SK-MEL-5 (cell line): ENCODE measurements at places on chromosomes 4 and X.

- no peak for DNase-seq
Observed at GRCh38 chr4:152616804-152617203, 63.0 kb downstream of the TMEM154 start.

DNA sequence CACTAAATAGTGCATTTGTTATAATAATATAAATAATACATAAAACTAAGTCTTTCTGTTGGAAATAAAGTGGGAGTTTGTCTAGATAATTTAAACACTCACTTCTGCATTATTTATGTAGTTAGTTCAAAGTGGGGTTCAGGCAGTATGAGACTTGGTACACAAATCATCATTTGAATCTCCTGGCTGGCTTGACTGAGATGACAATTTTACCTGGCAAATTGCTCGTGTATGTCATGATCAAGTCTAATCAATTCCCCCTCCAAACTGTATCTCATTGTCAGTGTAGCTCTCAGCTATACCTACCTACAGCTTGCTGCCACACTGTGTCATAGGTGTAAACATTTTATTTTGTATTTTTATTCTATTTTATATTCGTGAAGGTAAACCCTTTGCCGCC lies 563.4 kb upstream of the TENM3 start:
- no peak for DNase-seq

- no peak for DNase-seq
Observed at GRCh38 chr4:125323654-125324053, 8.9 kb downstream of the FAT4 start.

GRCh38 chr4:113979148-113979904 lies at the start of gene ARSJ:
ARSJ (minus strand) TSS chr4:113979647; CDS start chr4:113978834, 813 bp downstream.
- DNase-seq: peak; percentile 56

GRCh38 chrX:124836786-124837185 lies 482.9 kb upstream of the TEX13C start:
- no peak for DNase-seq

- no peak for DNase-seq
Observed at GRCh38 chrX:1657367-1658070, 42.7 kb downstream of the ASMT start.

GRCh38 chr4:140344621-140345020 lies 28.8 kb upstream of the SCOC start:
- no peak for DNase-seq

DNA sequence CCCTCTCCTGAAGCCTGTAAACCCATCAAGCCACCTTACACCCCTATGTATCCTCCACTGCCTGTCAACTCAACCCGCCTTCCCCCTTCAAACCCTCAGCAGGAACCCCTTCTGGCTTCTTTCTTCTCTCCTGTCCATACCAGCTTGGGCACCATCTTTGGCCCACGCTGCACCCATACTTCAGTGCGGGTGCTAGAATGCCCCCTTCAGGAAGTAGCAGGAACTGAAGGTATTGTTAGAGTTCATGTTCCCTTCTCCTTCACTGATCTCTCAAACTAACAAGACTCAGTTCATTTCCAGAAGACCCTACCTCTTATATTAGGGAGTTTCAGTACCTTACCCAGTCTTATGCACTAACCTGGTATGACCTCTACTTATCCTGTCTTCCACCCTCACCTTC lies 1.5 kb upstream of the UGT2B17 start:
- no peak for DNase-seq

DNA sequence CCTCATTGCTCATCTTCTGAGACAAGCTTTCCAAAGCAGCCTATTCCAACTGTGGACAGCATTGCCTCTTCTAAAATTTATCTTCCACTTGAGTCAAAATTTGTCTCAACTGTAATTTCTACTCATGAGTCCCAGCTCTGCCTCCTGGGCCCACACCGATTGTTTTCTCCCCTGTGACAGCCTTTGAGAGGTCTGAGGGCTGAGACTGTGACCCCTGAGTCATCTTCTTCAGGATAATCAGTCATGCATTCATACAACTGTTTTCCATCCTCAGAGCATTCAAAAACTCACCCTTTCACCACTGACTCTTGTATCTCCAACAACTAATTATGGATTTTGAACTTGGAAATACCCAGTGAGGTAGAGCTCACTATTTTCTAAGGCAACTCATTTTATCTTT lies 228.1 kb downstream of the EDA2R start:
- no peak for DNase-seq

- DNase-seq: no peak
Observed at GRCh38 chrX:45261005-45261404, 60.3 kb upstream of the DIPK2B start.

- DNase-seq: no peak
Observed at GRCh38 chr4:180152831-180153230, 2090.4 kb upstream of the TENM3 start.

DNA sequence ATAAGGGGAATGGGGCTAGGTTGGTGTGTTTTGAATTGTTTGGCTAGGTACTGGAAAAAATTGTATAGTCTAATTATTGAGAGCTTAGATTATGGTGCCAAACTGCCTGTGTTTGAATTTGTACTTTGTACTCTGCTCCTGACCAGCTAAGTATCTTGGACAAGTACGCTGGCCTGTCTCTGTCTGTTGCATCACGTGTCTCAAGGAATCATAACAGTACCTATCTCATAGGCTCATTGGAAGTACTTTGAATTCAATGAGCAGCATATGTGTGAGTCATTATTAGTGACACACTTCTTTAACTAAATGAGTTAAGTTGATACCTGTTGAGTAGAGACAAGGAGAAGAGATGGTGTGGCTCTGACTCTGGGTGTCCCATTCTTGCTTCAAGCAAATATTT lies 69.5 kb upstream of the MND1 start:
- DNase-seq: no peak

- DNase-seq: peak; percentile 10
Observed at GRCh38 chrX:71547339-71547738, 14.4 kb downstream of the OGT start.

DNA sequence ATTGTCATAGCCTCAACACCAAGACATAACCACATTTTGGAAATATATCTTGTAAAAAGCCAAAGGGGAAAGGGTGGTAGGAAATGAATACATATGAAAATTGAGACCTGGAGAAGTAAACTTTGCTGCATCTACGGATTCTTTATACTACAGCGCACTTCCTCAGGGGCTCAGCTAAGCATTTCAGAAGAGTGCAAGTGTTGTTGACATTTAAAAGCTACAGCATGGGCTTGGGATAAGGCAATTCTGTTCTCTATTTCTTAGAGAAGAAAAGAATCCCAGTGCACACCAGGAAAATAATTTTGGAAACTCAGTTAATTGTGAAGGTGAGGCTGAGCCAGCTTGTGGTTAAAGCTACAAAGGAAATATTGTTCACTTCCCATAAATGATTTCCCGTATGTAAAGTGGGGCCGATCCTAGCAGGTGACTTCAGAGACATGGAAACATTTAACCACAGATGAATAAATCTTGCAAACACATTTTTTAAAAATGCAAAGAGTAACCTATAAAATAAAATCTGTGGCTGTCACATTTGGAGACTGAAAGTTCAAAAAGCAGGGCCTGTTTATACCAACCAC lies 12.6 kb upstream of the GBA3 start:
- peak; percentile 68 for DNase-seq

- no peak for DNase-seq
Observed at GRCh38 chr4:54593795-54594322, 63.9 kb upstream of the KIT start.

DNA sequence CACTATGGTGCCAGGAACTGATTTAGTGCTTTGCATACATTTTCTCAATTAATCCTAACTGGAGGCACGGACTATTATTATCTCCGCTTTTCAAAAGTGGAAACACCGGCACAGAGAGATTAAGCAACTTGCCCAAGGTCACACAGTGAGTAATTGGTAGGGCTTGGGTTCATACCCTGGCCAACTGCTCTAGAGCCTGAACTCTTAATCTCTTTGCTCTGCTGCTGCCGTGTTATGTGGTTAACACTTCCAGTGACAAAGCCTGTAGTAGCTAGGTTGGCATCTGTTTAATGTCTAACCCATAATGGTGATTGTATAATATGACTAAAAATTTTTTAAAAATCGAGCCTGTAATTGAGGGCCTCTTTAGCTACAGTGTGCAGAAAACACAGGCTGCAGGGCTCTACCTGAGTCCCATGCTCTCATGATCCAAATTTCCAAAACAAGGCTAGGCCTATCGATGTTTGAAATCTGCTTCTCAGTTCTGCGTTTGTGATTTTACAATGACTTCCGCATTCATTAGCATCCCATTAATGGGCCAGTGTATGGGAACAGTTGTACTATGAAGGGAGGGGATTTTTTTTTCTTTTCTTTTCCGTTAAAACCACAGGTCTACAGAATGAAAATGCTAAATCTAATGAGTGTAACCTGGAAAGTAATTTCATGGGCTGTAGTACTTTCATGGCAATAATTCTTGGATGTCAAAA lies 219.3 kb upstream of the JADE1 start:
- no peak for DNase-seq

- DNase-seq: no peak
Observed at GRCh38 chrX:53474707-53475106, 40.5 kb upstream of the HSD17B10 start.

DNA sequence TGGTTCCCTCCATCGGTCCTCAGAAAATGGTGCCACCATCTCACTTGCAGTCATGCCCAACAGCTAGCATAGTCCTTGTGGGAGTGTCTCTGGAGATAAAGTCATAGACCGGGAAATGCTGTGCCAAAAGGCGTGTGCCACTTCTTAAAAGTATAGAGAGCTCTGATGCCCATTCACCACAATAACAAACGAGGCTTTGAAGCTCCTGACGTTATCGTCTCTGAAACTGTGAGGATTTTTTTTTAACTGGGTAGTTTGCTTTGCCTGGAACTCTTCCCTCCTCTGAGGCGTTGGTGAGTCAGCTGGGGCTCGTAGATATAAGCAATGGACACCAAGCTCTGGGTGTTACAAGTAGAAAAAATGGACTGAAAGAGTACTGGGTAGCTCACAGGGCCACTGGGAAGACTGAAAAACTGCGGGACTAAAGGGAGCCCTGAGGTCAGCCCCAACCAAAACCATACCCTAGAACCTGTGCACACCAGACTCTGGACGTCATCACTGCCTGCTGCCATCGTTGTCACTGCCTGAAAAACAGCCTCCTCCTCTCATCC lies 89.4 kb upstream of the TRIM2 start:
- peak; percentile 80 for DNase-seq

- DNase-seq: no peak
Observed at GRCh38 chrX:7620560-7620959, 222.4 kb upstream of the VCX start.
